ENCODE measurements at places on chromosomes 3 and 15. TPM values are rescaled to one million over a fixed set of nuclear protein-coding genes. Genes with fewer than 3 reads are reported as not detected.

HLTF gene
- 62.5 TPM for total RNA-seq

FBXL2 gene
- 5.9 TPM for total RNA-seq

GRM7 gene
- 0.27 TPM for total RNA-seq

SETD5 gene
- 65.2 TPM for total RNA-seq

LRRC31 gene
- total RNA-seq, result not detected

GCNT3 gene
- 0.79 TPM for total RNA-seq

AGBL1 gene
- total RNA-seq, result not detected

SRGAP3 gene
- total RNA-seq, result 0.69 TPM

PAK6 gene
- 0.02 TPM for total RNA-seq

MORC1 gene
- 0.11 TPM for total RNA-seq

GPR62 gene
- total RNA-seq, result 0.23 TPM

SV2B gene
- total RNA-seq, result 0.10 TPM

FRMD4B gene
- total RNA-seq, result 12.9 TPM

HRH1 gene
- 16.7 TPM for total RNA-seq

BUB1B gene
- total RNA-seq, result 61.1 TPM

SNX22 gene
- 2.3 TPM for total RNA-seq

CHDH gene
- not detected for total RNA-seq

SMAD6 gene
- 6.9 TPM for total RNA-seq

LRRN1 gene
- not detected for total RNA-seq

Measured in HT1080 (cell line).